ENCODE measurements at places on chromosomes 2 and 18.

DNA sequence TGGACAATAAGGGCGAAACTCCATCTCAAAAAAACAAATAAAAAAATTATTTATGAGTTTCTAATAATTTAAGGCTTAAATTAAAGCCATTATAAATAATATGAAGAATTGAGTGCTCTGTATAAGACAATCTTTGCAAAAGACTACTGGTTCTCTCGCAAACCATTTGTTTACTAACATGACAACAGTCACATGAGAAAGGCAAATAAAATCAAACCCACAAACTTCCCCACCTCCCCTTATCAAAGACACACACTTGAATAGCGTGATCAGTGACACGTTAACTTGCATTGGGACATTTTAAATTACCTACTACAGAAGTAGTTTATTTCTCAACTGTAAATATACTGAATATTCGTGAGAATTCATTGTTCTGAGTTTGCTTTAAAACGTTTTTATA, 21.1 kb downstream of the RAB1A start:
- DNase-seq: no peak

GRCh38 chr2:3470166-3470651, 49.1 kb downstream of the ADI1 start:
- DNase-seq: no peak

DNA sequence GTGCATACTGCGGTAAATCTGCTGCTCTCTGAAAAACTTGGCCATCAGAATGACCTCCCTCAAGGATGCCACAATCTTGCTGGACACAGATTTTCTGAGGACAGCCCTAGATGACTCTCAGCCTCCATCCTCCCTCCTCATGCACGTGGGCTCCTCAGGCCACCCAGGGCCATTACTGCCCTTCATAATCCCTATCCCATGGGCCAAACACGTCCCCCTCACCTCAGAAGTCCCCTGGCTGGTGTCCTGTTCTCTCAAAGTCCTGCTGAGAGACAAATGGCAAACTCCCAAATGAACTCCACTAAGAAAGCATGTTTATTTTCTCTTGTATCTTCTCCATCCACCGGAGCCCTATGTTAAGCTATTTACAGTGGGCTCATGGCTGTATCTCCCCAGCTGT, 125.7 kb downstream of the MRO start:
- no peak for DNase-seq

GRCh38 chr2:66001538-66001937, 433.4 kb upstream of the MEIS1 start:
- DNase-seq: no peak

- DNase-seq: no peak
These were observed 4.9 kb downstream of the HOXD3 start for GRCh38 chr2:176161825-176162626.

DNA sequence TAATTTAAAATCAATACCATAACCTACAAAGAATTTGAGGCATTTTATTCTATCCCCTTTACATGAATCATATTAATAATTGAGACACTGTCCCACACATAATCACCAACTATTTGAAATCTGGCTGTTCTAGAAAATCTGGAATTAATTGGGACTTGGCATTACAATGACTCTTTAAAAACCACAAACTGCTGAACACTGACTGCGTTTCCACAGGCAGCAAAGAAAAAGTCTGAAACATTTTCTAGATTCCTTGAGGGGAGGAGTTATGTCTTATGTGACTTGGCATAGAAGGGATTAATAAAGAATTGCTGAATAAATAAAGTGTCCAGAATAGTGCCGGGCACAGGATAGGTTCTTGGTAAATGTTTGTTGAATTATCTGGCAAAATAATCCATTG, 61.4 kb downstream of the GPR39 start:
- DNase-seq: no peak

- DNase-seq: no peak
These were observed 42.1 kb upstream of the GALR1 start for GRCh38 chr18:77207540-77207939.

GRCh38 chr2:102599486-102599885, 19.9 kb upstream of the SLC9A2 start:
- no peak for DNase-seq

DNA sequence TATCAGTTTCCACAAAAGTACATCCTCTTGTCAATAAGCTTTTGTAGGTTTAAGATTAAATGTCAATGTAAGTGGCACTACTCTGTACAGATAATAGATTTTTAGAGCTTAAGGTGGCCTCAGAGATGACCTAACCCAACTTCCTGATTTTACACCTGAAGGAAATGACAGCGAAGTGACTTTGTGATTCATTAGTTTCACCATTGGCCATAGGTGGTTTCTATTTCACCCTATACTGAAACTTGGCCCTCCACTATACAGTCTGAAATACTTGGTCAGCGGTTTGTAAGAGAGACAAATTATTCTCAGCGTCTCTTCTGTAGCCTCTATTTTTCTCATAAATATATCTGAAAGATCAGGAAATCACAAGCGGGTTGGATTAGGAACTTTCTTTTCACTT, 330.4 kb upstream of the FAM98A start:
- DNase-seq: no peak
